ENCODE measurements at places on chromosomes 2 and 18.

- no peak for DNase-seq
Measured at GRCh38 chr18:24089076-24089475, 49.8 kb upstream of the CABYR start.

DNA sequence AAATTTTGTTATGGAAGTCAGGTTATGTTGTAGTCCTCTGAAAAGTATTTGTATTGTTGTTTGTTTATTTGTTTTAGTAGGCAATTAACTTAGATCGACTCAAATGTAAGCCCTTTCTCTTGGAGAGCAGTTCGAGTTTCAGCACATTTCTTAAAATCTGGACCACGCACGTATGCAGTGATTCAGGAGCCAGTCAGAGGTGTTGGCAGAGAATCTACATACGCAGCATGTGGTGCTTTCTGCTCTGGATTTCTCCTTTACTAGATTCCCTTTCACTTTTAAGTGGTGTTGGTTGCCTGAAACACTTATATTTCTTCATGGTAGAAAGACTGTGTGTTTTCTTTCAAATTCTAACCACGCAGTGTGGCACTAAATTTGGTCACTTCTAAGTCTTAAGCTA lies 773.9 kb upstream of the LRATD1 start:
- DNase-seq: no peak

- DNase-seq: no peak
Measured at GRCh38 chr2:23412556-23413155, 27.7 kb downstream of the KLHL29 start.

DNA sequence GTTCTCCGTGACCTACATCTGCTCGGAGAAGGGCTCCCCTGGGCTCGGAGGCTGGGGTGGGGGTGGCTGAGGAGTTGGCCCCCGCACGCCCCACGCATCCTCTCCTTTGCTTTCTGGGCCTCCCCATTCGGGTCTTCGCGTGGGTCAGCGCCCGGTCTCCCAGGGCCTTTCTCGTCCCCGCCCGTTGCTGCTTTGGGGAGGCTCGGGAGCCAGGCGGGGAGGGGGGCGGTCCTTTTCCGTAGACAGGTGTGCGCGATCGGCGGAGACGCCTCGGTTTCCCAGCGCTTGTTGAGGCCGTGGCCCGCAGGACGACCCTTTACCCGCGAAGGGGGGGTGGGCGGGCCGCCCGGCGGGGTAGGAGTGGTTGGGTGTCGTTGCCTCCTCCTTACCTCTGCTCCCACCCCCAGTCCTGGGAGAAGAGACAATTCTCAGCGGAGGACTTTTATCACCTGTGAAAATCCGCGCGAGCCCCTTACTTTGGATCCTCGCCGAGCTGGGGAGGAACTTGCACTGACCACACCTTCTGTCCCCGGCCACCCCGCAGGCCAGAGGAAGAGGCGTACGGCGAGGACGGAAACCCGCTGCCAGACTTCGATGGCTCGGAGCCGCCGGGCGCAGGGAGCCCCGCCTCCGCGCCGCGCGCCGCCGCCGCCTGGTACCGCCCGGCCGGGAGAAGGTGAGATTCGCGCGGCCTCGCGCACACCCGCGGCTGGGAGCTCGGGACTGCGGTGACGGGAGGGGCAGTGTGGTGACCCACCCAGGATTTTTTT lies 2.6 kb downstream of the ADCYAP1 start:
- DNase-seq: no peak
